Activated CD4-positive, alpha-beta T cell treated with anti-CD3 and anti-CD28 coated beads for 36 hours (primary cell): ENCODE measurements at places on chromosomes 3 and 15.

DNA sequence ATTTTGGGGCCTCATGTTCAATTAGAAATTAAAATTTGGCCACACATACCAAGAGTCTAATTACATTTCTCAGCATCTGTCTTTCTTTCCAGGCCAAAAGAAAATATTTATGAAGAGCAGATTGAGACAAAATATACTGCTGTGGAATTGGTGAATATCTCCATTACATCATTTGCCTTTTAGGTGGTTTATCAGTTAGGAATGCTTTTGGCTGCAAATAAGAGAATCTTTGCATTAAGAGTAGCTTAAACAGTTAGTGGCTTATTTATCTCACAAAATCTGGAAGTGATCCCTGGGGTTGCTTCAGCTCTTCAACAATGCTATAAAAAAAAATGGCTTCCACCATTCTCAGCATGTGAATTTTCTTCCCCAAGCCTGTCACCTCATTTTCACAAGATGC, 308.7 kb downstream of the MAGI1 start:
- no peak for DNase-seq

- no peak for DNase-seq
These were observed 53.0 kb upstream of the STXBP5L start for GRCh38 chr3:120854908-120855526.

DNA sequence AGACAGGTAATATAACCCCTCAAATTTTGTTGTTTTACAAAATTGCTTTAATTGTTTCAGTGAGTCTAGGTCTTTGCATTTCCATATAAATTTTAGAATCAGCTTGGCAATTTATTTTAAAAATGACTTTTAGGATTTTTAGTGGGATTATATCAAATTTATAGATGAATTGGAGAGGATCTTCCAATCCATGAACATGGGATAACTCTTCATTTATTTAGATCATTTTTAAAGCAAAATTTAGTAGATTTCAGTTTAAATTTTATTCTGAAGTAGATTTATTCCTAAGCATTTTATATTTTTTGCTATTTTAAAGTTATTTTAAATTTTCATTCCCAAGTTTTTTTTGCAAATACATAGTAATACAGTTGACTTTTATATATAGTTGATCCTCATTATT, 58.1 kb upstream of the THSD4 start:
- DNase-seq = no peak

GRCh38 chr3:174016186-174016585, 618.6 kb downstream of the NLGN1 start:
- DNase-seq = no peak

- DNase-seq = no peak
These were observed 414.4 kb upstream of the ALCAM start for GRCh38 chr3:104952146-104952972.

DNA sequence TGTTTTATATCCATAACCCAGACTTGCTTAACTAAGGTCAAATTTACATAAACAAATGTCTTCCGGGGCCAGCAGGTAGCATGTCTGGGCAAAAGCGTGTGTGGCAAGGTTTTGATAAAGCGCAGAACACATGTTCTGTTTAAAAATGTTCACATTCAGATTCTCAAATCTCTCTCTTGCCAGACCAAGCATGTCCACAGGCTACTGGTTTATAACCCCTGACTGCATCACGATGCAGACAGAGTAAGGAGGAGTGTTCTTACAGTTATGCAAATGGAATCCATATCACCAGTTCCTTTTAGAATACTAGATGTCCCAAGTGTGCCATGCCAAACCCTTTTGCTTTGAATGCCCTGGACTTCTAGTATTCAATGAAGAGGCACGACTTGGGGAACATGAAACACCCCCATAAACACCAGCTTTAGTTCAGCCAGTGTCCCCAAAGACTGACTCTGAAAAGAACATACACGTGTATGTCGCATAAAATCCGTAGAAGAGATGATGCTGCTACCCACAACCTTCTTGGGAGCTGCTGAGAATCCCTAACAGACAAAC, 412.0 kb downstream of the CNTN4 start:
- DNase-seq = no peak

DNA sequence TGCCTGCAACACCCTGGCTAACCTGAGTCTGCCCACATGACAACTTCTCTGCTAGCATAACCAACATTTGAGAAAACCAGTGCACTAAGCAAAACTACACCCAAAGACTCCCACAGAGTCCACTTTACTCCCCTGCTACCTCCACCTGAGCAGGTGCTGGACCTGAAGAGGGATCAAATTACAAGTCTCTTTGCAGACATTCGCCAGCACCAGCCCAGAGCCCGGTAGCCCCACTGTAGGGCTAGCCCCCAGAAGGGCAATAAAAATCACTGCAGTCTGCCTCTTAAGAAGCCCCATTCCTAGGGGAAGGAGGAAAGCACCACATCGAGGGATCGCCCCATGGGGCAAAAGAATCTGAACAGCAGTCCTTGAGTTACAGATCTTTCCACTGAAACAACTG, 472.2 kb downstream of the GRM7 start:
- no peak for DNase-seq

DNA sequence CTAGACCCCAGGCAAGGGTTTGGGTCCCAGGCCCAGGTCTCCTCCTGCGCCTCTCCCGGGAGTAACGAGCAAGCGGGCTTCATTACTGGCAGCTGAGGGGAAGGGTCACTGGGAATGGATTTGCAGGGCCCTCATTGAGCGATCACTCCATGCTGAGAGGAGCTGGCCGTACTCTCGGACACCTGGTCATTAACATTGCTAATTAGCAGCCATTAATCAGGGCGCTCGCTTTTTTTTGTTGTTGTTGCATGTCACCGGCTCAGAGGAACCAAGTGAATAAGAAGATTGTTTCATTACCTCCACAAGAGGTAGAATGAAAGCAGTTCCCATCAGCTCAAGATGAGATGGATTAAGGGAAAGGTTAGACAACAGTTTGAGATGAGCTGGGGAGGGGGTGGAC, 293.0 kb upstream of the ATP11B start:
- no peak for DNase-seq

- DNase-seq = no peak
These were observed 11.8 kb downstream of the CD47 start for GRCh38 chr3:108079043-108079442.

- DNase-seq = no peak
These were observed at the start of gene SNTN for GRCh38 chr3:63652066-63652725. TSS of gene SNTN (plus strand) at chr3:63652675. CDS start at chr3:63652688, 13 bp downstream.

- no peak for DNase-seq
These were observed 7.5 kb downstream of the C3orf22 start for GRCh38 chr3:126551121-126551838.

- no peak for DNase-seq
These were observed 19.6 kb upstream of the HCN4 start for GRCh38 chr15:73388256-73388781.

DNA sequence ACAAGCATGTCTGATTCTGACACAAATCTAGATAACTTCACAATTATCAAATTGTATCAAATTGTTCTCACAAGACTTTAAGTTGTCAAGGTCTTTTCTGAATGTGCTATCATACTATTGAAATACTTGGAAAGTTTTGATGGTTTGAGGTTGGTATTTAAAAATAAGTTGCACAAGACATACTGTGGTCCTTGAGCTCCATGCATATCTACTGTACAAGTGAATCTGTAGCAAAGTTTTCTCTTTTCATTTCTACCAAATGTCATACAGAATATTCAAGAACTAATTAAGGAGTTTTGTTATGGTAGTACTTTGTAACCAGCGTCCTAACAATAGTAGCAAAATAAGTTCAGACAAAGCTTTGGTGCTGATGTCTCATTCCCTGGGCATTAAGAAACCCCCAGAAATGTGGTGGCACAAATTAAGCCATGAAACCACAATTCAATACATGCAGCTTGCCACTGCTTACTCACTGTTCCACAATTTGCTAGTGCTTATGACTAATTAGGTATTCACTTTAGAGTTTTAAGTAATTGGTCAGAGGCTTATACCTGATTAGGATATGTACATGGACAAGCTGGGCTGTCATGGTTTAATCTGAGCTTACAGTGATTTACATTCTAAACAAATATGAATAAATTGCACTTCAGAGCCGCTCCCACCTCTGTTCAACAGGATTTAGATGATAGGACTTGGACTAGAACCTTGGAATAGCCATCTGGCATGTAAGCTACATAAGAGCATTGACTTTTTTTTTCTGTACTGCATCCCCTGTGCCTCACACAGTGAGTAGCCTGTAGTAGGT, 8.8 kb downstream of the TBC1D23 start:
- peak; percentile 34 for DNase-seq

DNA sequence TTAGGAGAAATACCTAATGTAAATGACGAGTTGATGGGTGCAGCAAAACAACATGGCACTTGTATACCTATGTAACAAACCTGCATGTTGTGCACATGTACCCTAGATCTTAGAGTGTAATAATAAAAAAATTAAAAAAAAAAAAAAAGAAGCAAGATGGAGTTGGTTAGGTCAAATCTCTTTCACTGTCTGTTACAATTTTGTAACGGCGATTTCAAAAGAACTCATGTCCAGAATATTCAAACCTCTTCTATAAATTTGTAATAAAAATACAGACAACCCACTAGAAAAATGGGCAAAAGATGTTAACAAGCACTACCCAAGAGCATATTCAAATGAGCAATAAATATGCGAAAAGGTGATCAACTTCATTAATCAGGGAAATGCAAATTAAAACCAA, 5.1 kb upstream of the MTMR14 start:
- DNase-seq = no peak

DNA sequence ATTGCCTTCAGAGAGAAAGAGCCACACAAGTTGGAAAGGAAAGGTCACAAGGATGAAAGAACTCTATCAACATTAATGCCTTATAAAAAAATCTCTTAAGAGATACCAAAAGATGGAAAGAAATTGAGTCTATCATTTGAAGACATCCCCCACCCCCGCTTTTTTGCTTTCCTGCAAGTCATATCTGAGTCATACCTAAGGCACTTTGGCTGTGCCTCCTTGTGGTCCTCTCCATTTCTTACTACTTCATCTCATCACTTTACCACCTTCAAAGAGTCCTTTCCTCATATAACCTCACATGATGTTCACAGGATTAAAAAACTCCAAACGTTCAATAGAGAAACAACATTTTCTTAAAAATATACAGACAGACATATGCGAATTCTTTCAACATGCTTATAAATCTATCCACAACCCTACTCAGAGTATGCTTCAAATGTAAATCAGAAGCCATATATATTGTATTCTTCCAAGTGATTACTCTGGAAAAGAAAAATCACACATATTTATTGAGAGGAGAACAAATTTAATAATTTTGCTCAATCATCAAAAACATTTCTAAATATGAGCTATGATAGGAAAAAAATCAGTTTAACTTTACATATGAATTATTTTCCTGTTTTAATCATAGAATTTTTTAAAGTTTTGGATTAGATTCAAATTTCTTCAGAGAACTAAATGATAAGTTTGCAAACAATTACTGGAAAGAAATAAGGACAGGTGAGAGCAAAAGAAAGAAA, 1003.9 kb upstream of the CFAP20DC start:
- DNase-seq = peak; percentile 73

DNA sequence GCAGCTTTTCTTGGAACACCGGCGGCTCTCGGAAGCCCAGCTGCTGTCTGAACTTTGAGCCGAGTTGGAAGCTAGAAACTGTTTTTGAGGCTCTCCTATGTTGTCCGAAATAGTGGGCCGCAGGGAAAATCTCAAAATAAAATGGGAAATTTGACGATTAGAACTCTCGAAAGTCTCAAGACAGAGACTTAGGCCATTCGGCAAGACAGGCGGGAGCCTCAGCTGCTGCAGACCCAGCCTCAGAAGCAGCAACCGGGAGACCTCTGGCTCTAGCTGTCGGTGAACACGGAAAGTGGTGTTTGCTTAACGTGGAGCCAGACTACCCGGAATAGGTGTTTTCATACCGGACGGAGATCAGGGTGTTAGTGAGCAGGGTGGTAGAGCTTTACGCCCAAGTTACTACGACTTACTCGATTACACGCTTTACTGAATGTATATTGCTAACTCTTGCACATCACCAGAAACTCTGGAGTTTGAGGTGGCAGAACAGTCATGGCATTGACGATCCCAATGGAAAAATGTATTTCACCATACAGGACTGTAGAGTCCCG, 357 bp upstream of the MAN2C1 start:
- DNase-seq = no peak

DNA sequence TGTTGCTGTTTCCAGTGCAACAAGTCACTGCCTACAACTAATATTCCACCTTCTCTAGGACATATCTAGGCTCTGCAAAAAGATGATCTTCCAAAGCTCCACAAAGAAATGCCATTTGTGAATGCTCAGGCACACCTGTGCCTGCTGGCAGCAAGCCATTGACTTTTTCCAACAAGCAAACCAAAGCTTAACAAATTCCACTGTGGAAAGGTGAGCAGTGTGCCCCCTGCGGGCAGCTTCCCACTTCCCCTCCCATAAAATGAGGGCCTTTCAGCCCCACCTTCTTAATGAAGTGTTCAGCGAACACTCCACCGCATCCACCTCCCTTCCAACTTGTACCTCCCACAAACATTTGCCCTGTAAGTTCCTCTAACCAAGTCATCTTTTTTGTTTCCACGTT, 157.5 kb upstream of the SLC24A5 start:
- no peak for DNase-seq

DNA sequence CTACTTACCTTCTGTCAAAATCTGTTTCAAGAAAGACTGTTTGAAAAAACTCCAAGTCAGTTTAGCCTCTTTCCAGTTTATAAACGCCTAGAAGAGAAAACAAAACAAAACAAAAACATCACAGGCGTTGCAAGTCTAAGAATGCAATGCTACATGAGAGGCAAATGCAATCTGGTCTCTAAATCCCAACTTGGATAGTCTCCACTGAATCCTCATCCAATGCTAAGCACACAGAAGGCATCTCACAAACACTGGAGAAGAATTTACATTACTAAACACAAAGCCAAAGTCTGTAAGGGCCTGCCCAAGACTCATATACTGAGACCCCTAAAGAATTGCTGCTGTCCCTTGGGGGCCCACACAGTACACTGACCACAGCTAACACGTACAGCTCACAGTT, 18.4 kb downstream of the RFT1 start:
- no peak for DNase-seq

DNA sequence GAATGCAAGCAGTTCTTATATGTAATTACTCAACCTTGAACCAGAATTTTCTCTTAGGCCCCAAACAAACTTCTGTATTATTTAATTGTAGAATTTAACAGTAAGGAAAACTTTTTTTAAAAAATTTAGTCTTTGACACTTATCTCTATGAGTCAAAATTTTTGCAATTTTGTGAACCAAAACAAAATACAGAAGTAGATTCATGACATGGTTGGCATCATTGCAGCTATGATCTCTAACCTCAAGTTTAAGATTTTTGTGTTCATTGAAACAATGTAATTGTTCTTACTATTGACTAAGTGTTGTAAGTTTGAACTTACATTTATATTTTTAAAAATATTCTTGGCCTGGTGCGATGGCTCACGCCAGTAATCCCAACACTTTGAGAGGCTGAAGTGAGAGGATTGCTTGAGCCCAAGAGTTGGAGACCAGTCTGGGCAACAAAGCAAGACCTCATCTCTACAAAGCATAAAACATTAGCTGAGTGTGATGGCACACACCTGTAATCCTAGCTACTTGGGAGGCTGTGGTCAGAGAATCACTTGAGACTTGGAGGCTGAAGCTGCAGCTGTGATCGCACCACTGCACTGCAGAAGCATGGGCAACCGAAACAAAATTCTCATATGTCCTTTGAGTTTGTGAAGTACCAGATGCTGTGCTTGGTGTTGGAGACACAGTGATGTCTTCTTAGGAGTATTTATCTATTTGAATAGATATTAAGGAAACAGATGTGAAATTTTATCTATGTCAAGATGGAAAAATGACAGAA, 39.7 kb downstream of the STT3B start:
- no peak for DNase-seq

- DNase-seq = peak; percentile 80
These were observed 312.7 kb upstream of the CCDC54 start for GRCh38 chr3:107064405-107065060.
